ENCODE measurements at places on chromosomes 5 and 9. TPM values are rescaled to one million over a fixed set of nuclear protein-coding genes. Genes with fewer than 3 reads are reported as not detected.
A peak's percentile ranks its signal among the peaks of the same experiment; 100 is the strongest.

DNA sequence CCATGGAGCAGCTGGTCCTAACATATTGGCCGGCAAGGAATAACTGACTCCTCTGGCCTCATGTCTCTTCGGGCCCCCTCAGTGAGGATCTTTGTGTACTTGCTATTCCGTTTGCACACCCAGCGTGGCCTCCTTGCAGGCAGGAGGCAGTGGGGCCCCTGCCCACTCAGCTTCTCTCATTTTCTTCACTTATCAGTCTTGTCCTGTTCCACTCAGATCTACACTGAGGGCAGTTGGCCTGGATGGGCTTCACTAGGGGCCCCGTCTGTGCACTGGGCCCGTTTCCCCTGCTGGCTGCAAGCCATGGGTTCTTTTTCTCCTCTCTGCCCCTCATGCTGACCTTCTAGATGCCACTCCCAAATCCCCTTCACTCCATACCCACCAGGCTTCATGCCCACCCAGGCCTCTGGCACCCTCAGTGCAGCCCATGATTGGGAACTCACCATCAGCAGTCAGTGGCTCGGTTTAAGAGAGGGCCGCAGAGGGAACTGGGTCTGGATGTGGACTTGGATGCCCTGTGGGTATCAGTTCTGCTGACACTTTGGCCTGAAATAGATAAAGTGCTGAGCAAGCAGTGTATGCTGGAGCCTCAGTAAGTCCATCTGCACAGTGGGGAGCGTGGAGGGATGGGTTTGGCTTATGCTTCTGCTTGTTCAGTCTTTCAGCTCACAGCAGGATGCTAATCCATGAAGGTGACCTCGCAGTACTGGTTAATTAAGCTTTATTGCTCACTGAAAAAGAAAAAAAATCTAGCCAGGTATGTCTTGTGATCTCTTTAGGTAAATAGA, 57.9 kb downstream of the ERBIN start:
- no peak for DNase-seq
- H3K4me1 ChIP-seq, result peaks cover 20% of the 10 kb centered on the region
- no peak overlapping the region for H3K4me3 ChIP-seq
- no peaks in the 10 kb centered on the region for H3K27me3 ChIP-seq
- no peak overlapping the region for H3K27ac ChIP-seq

GRCh38 chr5:38546691-38547146, 9.7 kb downstream of the LIFR start:
- no peak overlapping the region for H3K27ac ChIP-seq
- no peak overlapping the region for H3K4me3 ChIP-seq
- no peaks in the 10 kb centered on the region for H3K36me3 ChIP-seq
- peaks cover 41% of the 10 kb centered on the region for H3K4me1 ChIP-seq
- DNase-seq, result no peak
- H3K27me3 ChIP-seq, result no peaks in the 10 kb centered on the region

DNA sequence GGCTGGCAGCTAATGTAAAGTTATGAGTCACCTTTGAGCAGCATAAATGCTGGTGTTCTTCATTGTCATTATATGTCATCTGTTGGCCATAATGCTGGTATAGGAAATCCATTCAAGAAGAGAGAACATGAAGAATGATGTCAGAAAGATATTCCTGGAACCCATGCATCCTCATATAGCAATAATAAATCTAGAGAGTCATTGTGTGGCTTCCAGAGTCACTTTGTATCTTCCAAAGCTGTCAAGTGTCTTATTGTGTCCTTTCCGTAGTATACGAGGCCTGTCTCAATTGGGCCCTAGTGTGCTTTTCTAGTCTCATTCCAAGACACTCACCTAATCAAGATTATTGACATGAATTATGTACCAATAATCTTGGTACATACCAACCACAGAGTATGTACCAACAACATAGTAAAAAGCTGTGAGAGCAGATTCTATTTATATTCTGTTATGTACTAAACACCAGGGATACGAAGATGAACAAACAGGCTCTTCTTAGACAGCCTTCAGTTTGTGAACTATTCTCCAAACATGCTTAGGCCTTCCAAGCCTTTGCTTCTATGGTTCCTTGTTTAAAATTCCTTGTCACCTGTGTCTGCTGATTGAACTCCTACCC, 110.1 kb downstream of the ERCC6L2 start:
- peaks cover 23% of the 10 kb centered on the region for H3K4me1 ChIP-seq
- peaks cover 21% of the 10 kb centered on the region for H3K36me3 ChIP-seq
- H3K4me3 ChIP-seq, result no peak overlapping the region
- no peak overlapping the region for H3K27ac ChIP-seq

GRCh38 chr5:125038477-125038876, 292.0 kb upstream of the ZNF608 start:
- H3K4me3 ChIP-seq, result no peak overlapping the region
- peaks cover 26% of the 10 kb centered on the region for H3K4me1 ChIP-seq
- H3K27ac ChIP-seq, result no peak overlapping the region
- no peaks in the 10 kb centered on the region for H3K27me3 ChIP-seq

DNA sequence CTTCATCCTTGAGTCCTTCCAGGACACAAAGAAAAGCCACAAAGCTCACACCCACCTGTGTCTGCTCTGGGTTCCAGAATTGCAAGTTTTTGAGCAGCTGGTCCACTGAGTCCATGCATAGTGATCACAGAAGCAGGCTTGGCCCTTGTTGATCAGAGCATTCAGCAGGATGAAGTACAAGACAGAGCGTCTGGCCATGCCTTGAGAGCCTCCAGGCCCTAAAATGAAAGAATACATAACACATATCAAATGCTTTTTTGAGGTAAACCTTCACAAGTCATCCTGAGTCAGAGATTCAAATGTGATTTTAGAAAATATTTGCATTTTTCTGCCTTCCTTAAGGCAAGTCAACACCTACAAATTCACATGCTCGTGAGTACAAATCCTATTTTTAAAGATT, 10.3 kb downstream of the C6 start:
- no peaks in the 10 kb centered on the region for H3K27me3 ChIP-seq
- H3K4me3 ChIP-seq, result no peak overlapping the region
- DNase-seq, result no peak
- H3K36me3 ChIP-seq, result no peaks in the 10 kb centered on the region
- no peaks in the 10 kb centered on the region for H3K4me1 ChIP-seq

DNA sequence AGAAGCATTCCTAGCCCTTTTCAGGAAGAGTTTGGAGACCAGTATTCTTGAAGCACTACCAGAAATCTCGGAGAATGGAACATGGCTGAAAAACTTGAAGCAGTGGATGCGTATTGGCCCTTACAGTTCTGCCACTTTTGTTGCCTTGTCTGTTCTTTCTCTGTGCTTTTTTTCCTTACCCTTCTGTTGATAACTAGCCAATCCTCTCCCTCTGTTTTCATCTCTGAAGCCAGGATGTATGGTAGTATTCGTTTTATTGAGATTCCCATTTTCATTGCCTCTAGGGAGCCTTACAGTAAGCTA, 564 bp upstream of the CCNH start:
- 0 out of 2 replicates have a peak overlapping the region, but pooled peaks have one; percentile 10 for H3K27ac ChIP-seq
- peaks cover 9% of the 10 kb centered on the region for H3K4me1 ChIP-seq
- H3K4me3 ChIP-seq, result peak overlapping the region; percentile 61
- H3K27me3 ChIP-seq, result no peaks in the 10 kb centered on the region
- H3K36me3 ChIP-seq, result peaks cover 31% of the 10 kb centered on the region

DNA sequence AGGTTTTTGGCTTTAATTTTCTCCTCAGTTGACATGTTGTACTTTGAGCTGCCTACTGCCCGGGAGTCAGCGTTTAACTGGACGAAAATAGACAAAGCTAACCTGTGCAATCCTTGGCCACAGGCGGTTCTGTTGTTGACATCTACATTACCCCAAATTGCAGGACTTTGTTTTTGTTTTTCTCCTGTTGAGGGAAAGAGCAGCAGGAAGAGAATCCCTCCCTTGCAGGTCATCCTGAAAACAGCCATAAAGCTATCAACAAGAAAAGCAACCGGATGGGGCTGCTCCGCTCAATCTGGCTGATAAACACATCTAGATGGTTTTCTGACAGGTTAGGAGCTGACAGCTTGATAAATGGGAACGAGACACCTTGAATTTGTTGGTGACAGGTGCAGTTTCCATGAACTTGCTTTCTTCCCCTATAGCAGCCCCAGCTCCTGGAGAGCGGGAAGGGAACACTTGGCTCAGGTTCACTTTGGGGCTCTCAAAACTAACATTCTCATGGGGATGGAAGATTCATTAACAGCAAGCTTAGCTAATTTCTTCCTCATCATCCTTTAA, 331.5 kb downstream of the SLIT3 start:
- DNase-seq, result no peak
- H3K27me3 ChIP-seq, result no peaks in the 10 kb centered on the region
- H3K27ac ChIP-seq, result no peak overlapping the region
- no peaks in the 10 kb centered on the region for H3K36me3 ChIP-seq

- H3K36me3 ChIP-seq, result no peaks in the 10 kb centered on the region
- peaks cover 61% of the 10 kb centered on the region for H3K4me1 ChIP-seq
- peak; percentile 94 for DNase-seq
- peak overlapping the region; percentile 83 for H3K27ac ChIP-seq
- no peaks in the 10 kb centered on the region for H3K27me3 ChIP-seq
Measured at GRCh38 chr5:169161022-169161680, 139.8 kb downstream of the SLIT3 start.

- H3K36me3 ChIP-seq, result no peaks in the 10 kb centered on the region
- no peak overlapping the region for H3K4me3 ChIP-seq
- H3K27me3 ChIP-seq, result no peaks in the 10 kb centered on the region
- H3K4me1 ChIP-seq, result no peaks in the 10 kb centered on the region
- H3K27ac ChIP-seq, result no peak overlapping the region
Measured at GRCh38 chr5:112641515-112642110, 96.1 kb upstream of the APC start.

DNA sequence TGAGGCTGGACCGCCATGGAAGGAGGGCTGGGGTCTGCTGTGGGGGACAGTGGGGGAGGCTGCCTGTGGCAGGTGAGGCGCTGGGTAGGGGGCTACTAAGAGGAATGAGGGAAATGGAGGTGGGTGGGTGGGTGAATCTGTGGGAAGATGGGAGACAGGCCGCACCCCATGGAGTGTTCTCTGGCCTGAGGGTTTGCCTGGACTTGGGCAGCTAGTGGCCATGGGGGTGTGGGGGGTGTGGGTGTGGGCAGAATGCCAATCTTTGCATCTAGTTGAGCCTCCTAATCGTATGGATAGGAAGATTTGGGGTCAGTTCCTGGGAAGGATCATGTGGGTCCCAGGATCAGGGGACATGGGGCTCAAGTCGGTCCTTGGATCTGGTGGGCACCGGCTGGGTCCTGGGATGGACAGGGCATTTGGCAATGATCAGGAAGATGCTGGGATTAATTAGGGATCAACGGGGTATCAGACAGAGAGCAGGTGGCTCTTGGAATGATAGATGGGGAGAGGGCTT, 518 bp downstream of the ZDHHC12 start:
- H3K36me3 ChIP-seq, result peaks cover 21% of the 10 kb centered on the region
- H3K4me3 ChIP-seq, result peak overlapping the region; percentile 72
- no peaks in the 10 kb centered on the region for H3K27me3 ChIP-seq
- peaks cover 18% of the 10 kb centered on the region for H3K4me1 ChIP-seq

DNA sequence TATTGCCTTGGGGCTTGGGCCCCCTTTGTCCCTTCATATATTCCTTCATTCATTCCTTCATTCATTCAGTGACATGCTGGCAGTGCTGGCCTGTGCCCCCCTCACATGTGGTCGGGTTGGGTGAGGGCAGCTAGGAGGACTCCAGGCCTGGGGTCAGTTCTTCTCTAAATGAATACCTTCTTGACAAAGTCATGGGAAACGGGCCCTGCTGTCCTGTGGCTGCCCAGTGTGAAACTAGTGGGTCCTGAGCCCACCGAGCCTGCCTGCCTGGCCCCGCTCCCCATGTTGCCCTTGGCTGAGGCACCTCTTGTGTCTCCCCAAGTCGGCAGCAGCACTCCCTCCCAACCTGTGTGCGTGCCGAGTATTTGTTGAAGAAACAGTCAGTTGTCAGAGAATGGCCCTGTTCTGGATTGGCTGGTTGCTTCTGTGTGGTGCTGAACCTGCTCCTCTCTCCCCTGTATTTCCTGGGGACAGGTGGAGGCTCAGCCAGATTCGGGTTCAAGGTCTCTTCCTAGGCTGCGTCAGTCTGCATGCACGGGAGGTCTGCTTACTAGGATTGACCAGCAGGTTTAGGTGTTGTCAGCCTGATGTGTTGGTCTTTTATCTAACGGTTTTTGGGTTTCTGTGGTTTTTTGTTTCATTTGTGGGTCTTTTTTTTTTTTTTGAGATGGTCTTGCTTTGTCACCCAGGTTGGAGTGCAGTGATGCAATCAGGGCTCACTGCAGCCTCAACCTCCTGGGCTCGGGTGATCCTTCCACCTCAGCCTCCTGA, 3.0 kb upstream of the CEL start:
- H3K4me1 ChIP-seq, result peaks cover 14% of the 10 kb centered on the region
- H3K4me3 ChIP-seq, result no peak overlapping the region
- peaks cover 47% of the 10 kb centered on the region for H3K36me3 ChIP-seq
- H3K27me3 ChIP-seq, result no peaks in the 10 kb centered on the region

DNA sequence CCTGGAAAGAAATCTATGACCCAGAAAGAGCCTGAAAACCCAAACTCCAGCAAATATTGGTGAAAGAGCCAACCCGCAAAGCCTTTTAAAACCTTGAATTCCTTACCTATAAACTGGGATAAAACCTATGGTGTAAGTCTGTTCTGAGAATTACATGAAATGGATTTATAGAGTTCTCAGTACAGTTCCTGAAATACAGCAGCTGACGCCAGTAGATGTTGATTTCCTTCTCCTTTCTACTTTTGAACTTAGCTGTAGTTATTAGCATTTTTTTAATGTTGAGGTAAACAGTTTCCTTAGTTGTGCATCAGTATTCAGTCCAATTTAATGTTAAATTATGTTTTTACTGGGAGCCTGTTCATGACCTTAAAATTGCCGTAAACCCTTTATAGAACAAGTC, 3.7 kb downstream of the SPIN1 start:
- H3K4me3 ChIP-seq, result no peak overlapping the region
- H3K27me3 ChIP-seq, result no peaks in the 10 kb centered on the region
- H3K27ac ChIP-seq, result no peak overlapping the region
- H3K36me3 ChIP-seq, result peaks cover 50% of the 10 kb centered on the region

GRCh38 chr9:73780916-73781315, 629.3 kb downstream of the ANXA1 start:
- no peak overlapping the region for H3K27ac ChIP-seq
- DNase-seq, result no peak
- no peak overlapping the region for H3K4me3 ChIP-seq
- H3K4me1 ChIP-seq, result no peaks in the 10 kb centered on the region
- H3K36me3 ChIP-seq, result no peaks in the 10 kb centered on the region

GRCh38 chr5:125484272-125484741, 737.9 kb upstream of the ZNF608 start:
- peak overlapping the region; percentile 78 for H3K27ac ChIP-seq
- no peak overlapping the region for H3K4me3 ChIP-seq
- H3K36me3 ChIP-seq, result no peaks in the 10 kb centered on the region
- H3K4me1 ChIP-seq, result peaks cover 39% of the 10 kb centered on the region
- DNase-seq, result peak; percentile 56

DNA sequence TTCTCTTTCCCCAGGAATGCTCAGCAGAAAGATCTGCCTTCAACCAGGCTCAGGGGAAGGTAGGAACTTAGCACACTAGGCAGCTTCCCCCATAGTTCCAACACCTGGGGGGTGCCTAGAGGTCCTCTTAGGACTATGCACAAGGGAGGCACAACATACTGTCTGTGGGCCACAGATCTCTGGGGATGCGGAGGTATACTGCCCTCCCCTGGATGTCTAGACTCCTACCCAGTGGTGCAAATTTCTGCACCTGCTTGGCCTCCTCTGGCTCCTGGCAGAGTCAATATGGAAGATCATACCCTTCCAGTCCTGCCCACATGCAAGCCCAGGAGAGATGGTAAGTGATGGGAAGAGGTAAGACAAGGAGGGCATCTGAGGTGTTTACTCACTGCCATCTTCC, 247.5 kb upstream of the DAPK1 start:
- H3K36me3 ChIP-seq, result no peaks in the 10 kb centered on the region
- H3K4me3 ChIP-seq, result no peak overlapping the region
- DNase-seq, result no peak
- H3K4me1 ChIP-seq, result no peaks in the 10 kb centered on the region

IL13 gene
- total RNA-seq, result not detected

CCNJL gene
- 12.9 TPM for total RNA-seq

LRRC19 gene
- not detected for total RNA-seq

QRFP gene
- not detected for total RNA-seq

CER1 gene
- not detected for total RNA-seq

PTBP3 gene
- 90.3 TPM for total RNA-seq

BTNL9 gene
- not detected for total RNA-seq

Measured in SJSA1 (cell line).